HT-29 (cell line): ENCODE measurements at places on chromosomes 7 and 10. TPM values are rescaled to one million over a fixed set of nuclear protein-coding genes. Genes with fewer than 3 reads are reported as not detected.

GAD2 gene
- not detected in 2 replicates for total RNA-seq

MYL7 gene
- not detected in 2 replicates for total RNA-seq

GRCh38 chr10:51867956-51868355, 168.6 kb upstream of the CSTF2T start:
- no peak for DNase-seq

- DNase-seq: no peak
Observed at GRCh38 chr10:117699436-117700075, 157.0 kb downstream of the EMX2 start.

DNA sequence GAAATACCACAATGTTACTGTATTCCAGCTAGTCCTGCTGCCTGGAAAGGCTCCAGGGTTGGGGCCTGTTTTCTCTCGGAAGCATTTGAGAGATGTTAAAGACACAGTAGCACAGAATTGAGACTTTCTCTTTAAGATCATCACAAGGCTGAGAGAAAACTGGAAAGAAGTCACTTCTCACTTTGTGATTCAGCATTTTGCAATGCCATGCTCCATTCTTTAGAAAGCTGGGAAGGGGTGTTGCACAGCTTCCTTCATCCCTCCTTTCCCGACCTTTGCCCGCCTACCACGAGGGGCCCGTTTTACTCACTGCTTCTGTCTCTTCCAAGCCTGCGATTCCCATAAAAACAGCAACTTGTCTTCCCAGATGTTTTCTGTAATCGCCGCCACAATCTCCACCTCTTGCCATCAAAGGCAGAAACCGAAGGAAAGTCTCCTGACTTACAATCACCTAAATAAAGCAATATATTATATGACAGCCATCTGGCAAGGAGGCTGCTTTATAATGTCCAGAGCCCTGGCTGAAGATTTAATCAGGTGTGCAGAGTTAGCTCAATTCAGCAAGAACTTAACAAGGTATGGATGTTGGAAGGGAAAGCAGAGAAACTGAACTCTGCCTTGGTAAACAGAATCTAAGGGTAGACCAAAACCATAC, 18.9 kb downstream of the NOD1 start:
- DNase-seq: peak; percentile 69

DNA sequence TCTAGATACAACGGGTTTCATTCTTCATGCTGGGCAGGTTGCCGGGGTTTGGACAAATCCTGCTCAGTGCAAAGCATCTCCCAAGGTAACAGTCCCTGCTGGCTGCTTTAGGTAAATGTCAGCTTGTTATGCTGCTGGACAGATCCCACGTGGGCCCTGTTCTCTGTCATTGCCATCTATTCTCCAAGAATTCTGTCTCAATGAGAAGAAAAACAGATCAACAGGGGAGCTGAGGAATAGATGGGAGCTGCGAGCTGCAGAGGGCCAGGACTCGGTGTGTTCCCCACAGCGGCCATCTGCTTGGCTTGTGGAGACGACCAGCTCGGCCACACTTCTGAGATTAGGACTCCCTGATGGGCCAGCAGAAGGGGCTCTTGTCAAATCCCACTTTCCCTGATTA, 235.2 kb downstream of the DPP6 start:
- no peak for DNase-seq

DNA sequence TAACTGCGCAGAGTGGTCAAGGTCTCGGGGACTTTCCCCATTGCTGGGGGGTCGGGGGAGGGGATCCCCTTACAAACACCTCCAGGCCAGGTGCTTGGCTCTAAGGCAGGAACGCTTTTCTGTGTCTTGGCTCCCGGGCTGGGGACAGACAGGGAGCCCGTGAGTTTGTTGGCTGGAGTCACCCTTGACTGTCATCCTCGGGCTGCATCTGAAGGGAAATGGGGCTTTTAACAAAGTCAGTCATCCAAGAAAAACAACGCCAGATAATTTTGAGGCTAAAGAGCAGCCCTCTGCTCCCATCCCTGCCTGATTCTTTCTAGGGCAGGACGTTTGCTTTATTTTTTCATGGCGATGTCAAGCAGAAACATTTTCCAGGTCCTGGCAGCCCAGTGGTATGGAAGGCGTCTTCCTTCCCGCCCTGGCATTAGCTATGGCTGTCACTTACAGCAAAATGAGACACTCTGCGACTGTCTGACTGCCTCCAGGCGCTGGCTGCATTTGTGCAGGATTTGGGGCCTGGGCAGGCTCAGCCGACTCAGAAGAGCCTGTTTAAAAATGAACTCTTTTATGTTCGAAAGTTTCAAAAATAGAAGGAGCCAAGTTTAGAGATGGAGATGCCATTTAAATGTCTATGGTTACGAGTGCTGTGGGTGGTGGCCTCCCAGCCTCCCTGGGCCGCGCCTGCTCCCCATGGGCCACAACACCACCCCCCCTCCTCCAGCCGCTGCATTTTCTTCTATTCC, 54.7 kb upstream of the TNS3 start:
- no peak for DNase-seq
